Fibroblast of skin of back (primary cell): ENCODE measurements at places on chromosomes 7 and 10.
A peak's percentile ranks its signal among the peaks of the same experiment; 100 is the strongest.

- peak; percentile 54 for DNase-seq
Measured at GRCh38 chr10:123043409-123043925, 34.7 kb downstream of the ACADSB start.

GRCh38 chr10:2576892-2577291 lies 490.5 kb upstream of the PFKP start:
- no peak for DNase-seq

GRCh38 chr10:129719415-129719739 lies 244.7 kb downstream of the EBF3 start:
- no peak for DNase-seq

GRCh38 chr7:113787106-113787505 lies 131.7 kb downstream of the PPP1R3A start:
- DNase-seq = no peak

GRCh38 chr7:133919810-133920209 lies 207.3 kb upstream of the LRGUK start:
- DNase-seq = peak; percentile 0

- DNase-seq = no peak
Measured at GRCh38 chr10:50211670-50212069, 39.6 kb downstream of the ASAH2 start.

DNA sequence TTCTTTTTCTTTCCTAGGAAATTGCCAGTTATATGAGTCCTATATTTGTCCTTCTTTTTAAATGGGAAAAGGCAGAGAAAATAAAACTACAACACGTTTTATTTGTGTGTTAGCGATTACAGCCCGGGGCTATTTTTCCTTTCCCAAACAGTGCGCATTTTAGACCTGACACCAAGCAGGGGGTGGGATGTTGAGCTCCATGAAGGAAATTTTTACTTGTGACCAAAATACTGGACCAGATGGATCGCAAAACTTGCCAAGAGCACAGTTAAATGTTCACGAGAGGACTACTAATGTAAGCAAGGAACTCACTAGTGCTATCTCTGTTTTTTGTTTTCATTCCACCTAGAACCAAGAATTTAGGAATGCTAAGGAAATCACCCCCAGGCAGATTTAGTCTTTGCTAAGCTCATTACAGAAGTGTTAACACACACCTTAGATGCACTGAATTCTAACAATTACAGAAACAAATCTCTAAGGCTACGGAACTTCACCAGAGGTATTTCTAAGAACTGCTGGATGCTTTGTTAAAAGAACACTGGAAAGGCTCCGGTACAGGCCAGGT lies 114.8 kb downstream of the JAZF1 start:
- DNase-seq = no peak

- no peak for DNase-seq
Measured at GRCh38 chr7:80827239-80827633, 91.6 kb downstream of the SEMA3C start.
